ENCODE measurements at places on chromosomes 3 and 15. TPM values are rescaled to one million over a fixed set of nuclear protein-coding genes. Genes with fewer than 3 reads are reported as not detected.

DNA sequence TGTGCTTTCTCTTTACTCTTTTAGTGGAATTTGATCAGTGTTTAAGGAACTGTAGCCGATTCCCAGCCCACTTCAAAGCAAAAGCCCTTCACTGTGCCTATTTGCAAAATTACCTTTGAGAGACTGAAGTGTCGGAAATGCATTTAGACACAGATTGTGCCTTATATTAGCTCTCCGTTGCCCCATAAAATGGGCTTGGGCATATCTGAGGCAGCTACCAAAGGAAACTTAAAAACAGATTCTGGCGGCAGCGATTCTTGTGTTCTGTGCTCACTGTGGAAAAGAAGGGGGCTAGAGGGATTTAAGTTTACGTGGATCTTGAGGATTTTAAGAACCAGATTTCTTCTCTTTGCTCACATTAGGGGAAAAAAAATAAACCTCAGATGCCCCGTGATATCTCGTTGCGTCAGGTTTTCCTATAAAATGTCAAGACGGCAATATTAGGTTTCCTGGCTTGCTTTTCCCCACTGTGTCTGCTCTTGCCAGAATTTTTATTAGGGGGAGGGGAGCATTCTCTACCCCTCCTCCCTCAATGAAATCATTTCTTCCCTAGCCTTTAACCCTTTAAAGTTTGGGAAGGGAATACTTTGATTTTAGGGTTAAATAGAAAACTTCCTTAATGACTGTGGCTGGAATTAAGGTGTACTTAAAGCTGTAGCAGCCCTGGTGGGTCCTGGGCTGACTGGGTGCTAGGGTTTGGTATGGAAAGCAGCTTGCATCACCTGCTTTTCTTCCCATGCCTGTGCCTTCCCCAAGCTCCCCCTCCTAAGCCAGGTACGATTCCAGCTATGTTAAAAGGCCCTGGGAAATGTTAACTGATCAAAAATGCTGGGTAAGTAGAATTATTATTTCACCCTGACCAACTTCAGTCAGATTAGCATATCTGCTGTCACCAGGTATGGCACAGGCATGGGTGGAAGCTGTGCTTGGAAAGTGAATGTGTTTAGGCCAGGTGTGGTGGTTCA, 73.8 kb downstream of the SMAD3 start:
- no peak for DNase-seq

Gene DUOX2
- polyA plus RNA-seq: 0.05 TPM

GRCh38 chr3:53300826-53301225, 45.0 kb upstream of the TKT start:
- no peak for DNase-seq

DNA sequence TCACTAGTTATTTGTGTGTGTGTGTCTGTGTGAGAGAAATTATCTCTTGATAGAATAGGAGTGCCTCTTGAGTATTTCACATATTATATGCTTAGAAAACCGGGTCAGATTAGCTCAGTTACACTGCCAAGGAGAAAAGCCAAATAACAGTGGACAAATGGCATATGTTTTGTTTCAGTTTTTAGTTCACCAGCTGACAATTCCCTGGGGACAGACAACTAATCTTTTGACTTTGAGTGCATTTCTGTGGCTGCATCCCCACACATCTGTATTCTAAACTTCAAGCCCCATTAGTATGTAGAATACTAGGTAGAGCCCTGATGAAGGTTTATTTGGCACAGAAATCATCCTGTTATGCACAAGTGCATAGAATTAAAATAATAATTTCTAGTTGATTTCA, 227.7 kb upstream of the CNTN3 start:
- DNase-seq: no peak

DNA sequence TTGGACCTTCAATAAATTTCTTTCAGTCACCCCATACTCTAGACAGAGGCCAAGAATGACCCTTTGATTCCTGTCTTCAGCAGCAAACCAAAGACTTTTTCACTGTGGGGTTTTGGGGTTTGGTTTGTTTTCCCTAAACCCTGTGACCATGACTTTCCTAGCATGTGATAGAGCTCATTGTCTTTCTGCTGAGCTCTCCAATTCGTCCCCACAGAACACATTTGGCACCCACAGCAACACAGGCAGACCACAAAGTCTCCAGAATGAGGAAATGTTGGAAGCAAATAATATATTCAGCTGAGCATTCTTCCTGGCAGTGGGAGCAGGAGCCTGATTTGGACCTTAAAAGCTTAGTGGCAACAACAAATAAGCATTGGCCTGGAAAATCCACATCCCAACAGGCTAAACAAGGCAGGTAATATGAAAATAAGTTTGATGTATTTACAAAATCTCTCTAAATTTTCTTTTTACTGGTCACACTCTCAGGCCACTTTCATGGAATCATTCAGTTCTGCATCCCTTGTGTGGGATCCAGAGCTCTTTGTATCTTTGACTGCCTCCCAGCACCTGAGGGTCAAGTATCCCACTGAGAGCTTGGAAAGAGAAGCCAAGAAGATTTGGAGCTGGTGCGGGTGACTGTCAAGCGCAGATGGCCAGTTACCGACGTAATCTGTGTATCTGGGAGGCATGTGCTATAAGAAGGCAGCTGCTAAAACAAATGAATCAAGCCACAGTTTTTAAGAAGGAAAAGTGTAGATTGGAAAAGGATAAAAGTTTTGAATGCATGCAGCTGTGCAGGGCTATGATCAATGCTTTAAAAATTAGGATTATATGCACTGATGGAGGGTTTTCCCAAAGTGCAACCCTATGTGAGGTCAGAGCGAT, 36.5 kb upstream of the CPB1 start:
- DNase-seq: no peak
